ENCODE measurements at places on chromosomes 6 and 20. TPM values are rescaled to one million over a fixed set of nuclear protein-coding genes. Genes with fewer than 3 reads are reported as not detected.

Gene RAET1L
- total RNA-seq, result not detected

Gene PCIF1
- total RNA-seq, result 30.2 TPM

Gene MCUR1
- 31.8 TPM for total RNA-seq

Gene GSS
- 27.5 TPM for total RNA-seq

Gene WFDC10B
- not detected for total RNA-seq

GRCh38 chr20:23291575-23292240 is 58.9 kb upstream of the NXT1 start:
- DNase-seq, result peak; percentile 3

- DNase-seq, result peak; percentile 93
These were observed 664 bp upstream of the BAG6 start for GRCh38 chr6:31652925-31653724.

- no peak for DNase-seq
These were observed 43.9 kb downstream of the SCML4 start for GRCh38 chr6:107780226-107780625.

- no peak for DNase-seq
These were observed 211.8 kb downstream of the CDKAL1 start for GRCh38 chr6:20746024-20746423.

DNA sequence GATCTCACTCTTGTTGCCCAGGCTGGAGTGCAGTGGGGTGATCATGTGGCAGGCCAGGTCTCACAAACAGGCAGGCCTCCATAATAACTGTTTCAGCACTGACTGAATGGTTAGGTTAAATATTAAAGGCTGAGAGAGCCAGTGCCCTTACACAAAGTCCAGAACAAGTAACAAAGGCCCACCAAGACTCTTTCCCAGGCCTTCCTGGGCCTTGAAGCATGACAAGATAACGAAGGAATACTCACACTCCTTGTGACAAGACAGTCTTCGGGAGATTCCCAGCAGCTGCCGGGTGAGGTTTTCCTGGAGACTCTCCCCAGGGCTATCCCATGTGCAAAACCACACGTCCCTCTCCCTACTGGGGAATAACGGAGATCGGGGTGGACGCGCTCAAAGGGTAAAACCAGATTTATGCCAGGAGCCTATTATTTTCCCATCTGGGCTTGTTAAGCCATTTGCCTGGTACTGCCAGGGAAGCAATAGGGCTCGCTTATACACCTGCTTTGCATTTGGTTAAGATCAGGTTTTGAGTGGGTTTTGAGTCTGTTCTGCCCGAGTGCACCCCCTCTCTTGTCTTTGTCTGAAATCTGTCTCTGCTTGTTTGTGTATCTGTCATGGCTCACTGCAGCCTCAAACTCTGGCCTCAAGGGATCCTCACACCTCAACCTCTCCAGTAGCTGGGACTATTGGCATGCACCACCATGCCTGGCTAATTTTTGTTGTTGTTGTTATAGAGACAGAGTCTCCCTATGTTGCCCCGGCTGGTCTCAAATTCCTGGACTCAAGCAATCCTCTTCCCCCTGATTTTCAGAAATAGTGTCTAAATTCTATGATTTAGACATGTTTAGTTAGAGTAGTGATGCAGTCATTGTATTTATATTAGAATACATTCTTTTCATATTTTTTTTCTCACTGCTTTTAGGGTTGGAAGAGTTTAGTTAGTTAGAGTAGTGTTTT is 1.4 kb upstream of the ENPP3 start:
- no peak for DNase-seq

- no peak for DNase-seq
These were observed 162.3 kb upstream of the ZNF217 start for GRCh38 chr20:53755733-53756531.

- DNase-seq, result no peak
These were observed 42.6 kb upstream of the IFNGR1 start for GRCh38 chr6:137261761-137262160.

GRCh38 chr6:148313488-148313887 is 29.1 kb upstream of the SASH1 start:
- DNase-seq, result no peak

DNA sequence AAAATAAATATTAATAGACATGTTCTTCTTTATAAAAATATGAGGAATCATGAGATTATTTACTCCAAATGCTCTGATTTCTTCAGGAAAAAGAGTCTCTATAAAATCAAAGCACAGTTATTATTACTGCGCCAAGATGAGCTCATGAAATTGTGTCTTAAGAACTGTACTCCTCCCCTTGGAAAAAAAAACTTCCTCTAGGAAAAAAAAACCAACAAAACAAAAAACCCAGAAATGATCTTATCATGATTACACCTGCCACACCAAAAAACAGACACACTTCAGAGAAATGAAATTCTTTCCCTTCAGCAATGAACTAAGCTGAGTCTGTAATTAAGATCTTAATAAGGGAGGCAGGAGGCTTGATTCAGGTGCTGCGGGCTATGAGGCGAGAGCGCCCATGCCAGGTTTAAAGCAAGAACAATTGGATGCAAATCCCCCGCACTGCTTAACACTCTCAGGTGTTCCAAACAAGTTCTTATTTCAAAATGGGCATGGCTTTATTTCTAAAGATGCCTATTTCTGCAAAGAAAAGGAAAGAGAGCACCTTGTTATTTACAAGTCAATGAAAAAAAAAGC is 9.1 kb downstream of the NEDD9 start:
- DNase-seq, result no peak

GRCh38 chr20:17655865-17656479 is 26.1 kb downstream of the RRBP1 start:
- DNase-seq, result peak; percentile 12

DNA sequence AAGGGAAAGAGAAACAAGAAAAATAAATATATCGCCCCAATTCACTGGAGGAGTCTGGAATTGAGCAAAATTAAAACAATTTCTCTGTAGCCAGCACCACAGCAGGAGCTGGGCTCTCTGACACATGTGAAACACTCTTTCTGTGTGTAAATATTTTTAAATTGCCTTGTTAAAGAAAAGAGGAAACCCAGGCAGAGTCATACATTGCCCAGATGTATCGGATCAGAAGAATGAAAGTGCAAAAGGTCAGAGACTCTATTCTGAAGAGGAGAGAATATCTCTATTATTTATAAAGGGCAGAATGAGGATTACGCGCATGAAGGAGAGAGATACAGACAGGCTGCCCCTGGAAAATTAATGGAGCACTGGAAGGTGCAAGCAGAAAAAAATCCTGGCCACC is 127.0 kb upstream of the MAN1A1 start:
- DNase-seq, result no peak

DNA sequence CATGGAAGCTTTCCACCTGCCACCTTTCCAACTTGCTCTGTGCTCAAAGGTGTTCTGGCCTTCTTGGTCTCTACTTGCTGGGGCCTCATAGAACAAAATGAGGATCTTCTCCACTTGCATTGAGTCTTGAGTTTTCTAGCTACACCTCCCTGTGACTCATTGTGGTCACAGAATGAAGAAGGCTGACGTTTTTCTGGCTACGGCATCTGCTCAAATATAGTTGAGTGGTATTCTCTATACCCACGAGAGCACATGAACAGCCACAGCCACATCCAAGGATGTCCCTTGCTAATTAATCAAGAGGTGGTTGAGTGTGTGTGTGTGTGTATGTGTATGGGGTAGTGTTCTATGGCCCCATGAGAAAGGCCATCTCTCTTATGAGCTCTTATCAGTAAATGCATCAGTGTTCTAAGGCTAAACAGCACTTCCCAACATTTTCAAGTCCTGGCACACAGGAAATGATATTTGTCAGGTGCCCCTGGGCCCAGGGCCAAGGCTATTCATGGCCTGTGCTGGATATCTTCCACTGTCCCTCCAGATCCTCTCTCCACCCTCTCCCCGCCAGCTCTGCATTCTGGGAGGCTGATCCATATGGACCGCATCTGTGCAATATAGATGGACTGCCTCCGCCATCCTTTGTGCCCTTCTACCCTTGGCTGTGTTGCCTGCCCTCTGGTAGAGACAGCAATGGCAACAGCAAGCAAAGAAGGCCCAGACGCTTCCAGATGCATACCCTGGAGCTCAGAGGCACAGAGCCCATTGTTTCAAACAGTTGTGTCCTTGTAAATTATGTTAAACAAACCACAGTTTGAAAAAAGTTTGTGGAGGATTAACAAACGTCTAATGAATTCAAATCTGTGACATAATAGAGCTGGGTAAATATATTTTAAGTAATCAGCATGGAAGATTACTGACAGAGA is 150.2 kb downstream of the LRFN2 start:
- peak; percentile 33 for DNase-seq

- no peak for DNase-seq
These were observed 18.3 kb downstream of the ETV7 start for GRCh38 chr6:36368921-36369865.

DNA sequence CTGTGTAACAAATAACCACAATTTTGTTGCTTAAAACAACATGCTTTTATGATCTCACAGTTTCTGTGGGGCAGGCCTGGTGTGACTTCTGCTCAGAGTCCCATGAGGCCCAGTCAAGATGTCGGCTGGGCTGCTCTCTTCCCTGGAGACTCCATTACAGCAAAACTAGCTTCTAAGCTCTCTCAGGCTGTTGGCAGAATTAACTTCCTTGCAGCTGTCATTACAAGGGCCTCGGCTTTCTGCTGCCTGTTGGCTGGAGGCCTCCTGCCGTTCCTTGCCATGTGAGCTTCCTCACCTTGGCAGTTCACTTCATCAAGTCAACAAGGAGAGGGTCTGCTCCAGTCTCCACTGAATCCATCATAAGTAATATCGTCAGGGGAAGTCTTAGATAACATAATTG is 659.2 kb downstream of the PRKN start:
- DNase-seq, result no peak

DNA sequence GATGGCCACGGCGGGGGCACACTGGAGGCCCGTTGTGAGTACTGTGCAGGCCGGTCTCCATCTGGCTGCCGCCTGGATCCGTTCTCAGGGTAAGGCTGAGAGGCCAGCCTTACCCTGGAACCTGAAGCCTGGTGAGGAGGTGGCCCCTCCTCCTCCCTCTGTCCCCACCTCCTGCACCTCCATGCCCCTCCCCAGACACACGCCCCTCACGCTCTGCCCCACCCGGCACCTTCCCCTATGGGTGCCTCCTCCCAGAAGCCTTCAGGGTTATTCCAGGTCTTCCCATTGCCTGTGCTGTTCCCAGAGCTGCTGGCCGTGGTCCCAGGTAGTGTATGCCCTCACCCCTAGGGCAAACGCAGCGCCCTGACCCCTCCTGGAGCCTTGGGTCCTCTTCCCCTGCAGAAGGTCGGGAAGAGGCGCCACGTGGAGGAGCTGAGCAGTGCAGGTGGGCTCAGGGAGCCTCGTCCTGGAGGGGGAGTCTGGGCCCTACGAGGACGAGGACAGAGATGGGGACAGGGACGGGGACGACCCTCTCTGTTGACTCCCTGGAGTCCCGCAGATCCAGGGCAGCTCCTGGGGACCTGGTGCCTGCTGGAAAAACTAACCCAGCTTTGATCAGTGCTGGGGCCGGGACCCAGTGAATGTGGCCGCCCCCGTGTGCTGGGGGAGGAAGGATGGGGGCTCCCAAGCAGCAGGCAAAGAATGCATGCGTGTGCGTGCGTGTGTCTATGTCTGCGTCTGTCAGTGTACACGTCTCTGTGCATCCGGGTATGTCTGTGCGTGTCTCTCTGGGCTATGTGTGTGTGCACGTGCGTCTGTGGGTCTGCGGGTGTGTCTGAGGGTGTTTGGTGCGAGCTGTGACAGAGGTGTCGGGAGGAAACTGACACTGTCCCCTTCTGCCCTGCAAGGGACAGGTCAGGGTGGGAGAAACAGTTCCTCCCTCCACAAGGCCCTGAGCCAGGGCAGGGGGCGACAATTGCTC is 8.2 kb upstream of the HRH3 start:
- DNase-seq, result no peak

DNA sequence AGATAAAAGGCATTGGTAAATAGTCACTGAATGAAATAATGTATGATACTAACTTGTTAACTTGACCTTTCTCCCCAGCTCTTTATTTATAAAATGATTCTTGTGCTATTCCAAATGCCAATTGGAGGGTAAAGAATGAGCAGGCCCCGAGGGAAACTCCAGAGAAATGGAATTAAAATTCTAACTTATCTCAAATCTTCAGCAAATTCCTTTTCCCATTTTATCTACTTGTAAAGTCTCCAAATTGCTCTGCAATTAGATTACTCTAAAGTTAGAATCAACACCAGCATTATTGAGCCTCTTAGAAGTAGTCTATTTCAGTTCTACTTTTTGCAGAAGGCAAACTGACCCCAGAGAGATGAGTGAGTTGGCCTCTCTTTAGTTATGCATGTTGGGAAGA is 165.9 kb upstream of the PREP start:
- no peak for DNase-seq

DNA sequence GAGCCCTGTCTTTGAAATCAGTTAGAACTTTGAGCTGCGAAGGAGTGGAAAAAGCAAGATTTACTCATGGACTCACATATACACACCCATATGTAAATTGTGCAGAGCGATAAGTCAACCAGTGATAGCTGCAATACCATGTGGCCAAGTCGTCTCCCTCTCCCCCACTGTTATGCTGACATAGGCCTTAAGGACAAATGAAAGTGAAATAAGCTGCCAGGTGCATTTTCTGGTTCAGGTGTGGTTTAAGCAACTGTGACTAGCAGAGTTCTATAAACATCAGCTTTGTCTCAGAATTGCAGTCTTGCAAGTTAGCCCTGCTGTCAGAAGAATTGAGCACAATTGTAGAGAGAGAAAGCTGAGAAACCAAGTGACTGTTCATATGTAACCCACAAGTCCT is 9.6 kb downstream of the FAM83B start:
- no peak for DNase-seq

- no peak for DNase-seq
These were observed 306.9 kb upstream of the PTCHD4 start for GRCh38 chr6:48417927-48418326.

GRCh38 chr6:138647006-138647405 is 126.6 kb upstream of the CCDC28A start:
- no peak for DNase-seq

Data from cardiac septum (tissue), 1 donor.